ENCODE measurements at places on chromosomes 6 and 20. TPM values are rescaled to one million over a fixed set of nuclear protein-coding genes. Genes with fewer than 3 reads are reported as not detected.

Gene HLA-B
- total RNA-seq: 41.7 TPM

Gene KCNG1
- total RNA-seq: 23.7 TPM

Gene DNAAF9
- total RNA-seq: 7.8 TPM

Gene LY6G6D
- total RNA-seq: not detected

Gene CLIC5
- not detected for total RNA-seq

Gene CNR1
- not detected for total RNA-seq

Gene RIPPLY2
- not detected for total RNA-seq

Gene WFDC2
- not detected for total RNA-seq

Gene PSMG4
- total RNA-seq: 5.6 TPM

Gene GDAP1L1
- not detected for total RNA-seq

Gene KHDRBS2
- not detected for total RNA-seq

Gene ALDH5A1
- total RNA-seq: 0.36 TPM

Gene FAM209B
- total RNA-seq: not detected

Gene TSBP1
- not detected for total RNA-seq

Gene TMEM200A
- total RNA-seq: 47.8 TPM

Gene RNF39
- total RNA-seq: not detected

Gene DOK5
- total RNA-seq: 4.2 TPM

Gene CLPSL2
- total RNA-seq: not detected

Gene LAMP5
- total RNA-seq: under 0.01 TPM

Gene PRDM1
- 6.9 TPM for total RNA-seq

Gene FAM120B
- total RNA-seq: 20.8 TPM

Gene PRICKLE4
- total RNA-seq: not detected

Gene KCNQ2
- total RNA-seq: not detected

Gene SRSF12
- total RNA-seq: 0.36 TPM

Gene BNIP5
- total RNA-seq: not detected

Gene TMC2
- total RNA-seq: not detected

Gene PACSIN1
- not detected for total RNA-seq

Gene MEI4
- not detected for total RNA-seq

Gene GNAS-AS1
- 0.83 TPM for total RNA-seq

Gene PNLDC1
- total RNA-seq: not detected

Gene CRISP3
- not detected for total RNA-seq

Gene CCM2L
- total RNA-seq: not detected

Gene EXOC2
- total RNA-seq: 37.3 TPM

Gene SCGN
- total RNA-seq: not detected

Gene MMP24
- 0.36 TPM for total RNA-seq

Gene KIF6
- total RNA-seq: under 0.01 TPM

Gene MBOAT1
- 4.7 TPM for total RNA-seq

Gene HCK
- total RNA-seq: not detected
